ENCODE measurements at places on chromosomes 13 and 19.

DNA sequence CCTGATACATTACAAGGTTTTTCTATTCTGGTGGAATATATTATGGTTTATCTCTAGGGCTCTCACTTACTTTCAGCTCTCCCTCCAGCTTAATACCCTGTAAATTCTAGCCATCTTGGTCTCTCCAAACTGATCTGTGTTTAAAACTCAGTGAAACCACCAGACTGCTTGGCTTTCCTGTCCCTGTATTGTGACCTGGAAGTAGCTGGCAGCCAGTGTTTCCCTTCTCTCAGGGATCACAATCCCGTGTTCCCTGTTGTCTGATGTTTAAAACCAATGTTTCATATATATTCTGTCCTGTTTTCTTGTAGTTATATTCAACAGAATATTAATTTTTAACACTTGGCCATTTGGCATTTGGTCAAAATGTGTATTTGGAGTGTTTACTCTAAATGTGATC is 8.0 kb downstream of the AKAP11 start:
- DNase-seq: no peak

- no peak for DNase-seq
These were observed 56.6 kb downstream of the TUBGCP3 start for GRCh38 chr13:112531263-112531794.

- DNase-seq: no peak
These were observed 837 bp downstream of the GNA15 start for GRCh38 chr19:3136684-3137055.

- no peak for DNase-seq
These were observed 275.5 kb downstream of the NHLRC3 start for GRCh38 chr13:39313721-39314120.

GRCh38 chr19:58229255-58229639 is 533 bp downstream of the ZNF544 start:
- no peak for DNase-seq

DNA sequence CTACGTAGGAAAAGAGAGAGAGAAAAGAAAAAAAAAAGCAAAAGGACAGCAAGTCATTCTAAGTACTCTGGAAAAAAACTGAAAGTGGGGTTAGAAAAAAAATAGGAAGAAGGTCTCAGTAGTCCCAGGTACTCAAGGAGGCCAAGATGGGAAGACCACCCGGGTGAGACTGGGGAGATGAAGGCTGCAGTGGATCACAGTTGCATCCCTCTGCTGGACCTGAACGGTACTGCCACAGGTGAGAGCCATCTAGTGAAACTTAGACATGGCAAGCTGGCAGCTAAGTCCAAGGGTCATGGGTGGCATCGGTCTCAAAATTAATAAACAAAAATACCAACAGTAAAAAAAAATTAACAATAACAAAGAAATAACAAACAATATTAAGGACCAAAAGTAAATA is 41.0 kb upstream of the ZNF91 start:
- no peak for DNase-seq

- no peak for DNase-seq
These were observed 196.9 kb downstream of the KATNAL1 start for GRCh38 chr13:30110301-30111070.

GRCh38 chr13:102317593-102317992 is 84.3 kb downstream of the FGF14 start:
- DNase-seq: no peak

DNA sequence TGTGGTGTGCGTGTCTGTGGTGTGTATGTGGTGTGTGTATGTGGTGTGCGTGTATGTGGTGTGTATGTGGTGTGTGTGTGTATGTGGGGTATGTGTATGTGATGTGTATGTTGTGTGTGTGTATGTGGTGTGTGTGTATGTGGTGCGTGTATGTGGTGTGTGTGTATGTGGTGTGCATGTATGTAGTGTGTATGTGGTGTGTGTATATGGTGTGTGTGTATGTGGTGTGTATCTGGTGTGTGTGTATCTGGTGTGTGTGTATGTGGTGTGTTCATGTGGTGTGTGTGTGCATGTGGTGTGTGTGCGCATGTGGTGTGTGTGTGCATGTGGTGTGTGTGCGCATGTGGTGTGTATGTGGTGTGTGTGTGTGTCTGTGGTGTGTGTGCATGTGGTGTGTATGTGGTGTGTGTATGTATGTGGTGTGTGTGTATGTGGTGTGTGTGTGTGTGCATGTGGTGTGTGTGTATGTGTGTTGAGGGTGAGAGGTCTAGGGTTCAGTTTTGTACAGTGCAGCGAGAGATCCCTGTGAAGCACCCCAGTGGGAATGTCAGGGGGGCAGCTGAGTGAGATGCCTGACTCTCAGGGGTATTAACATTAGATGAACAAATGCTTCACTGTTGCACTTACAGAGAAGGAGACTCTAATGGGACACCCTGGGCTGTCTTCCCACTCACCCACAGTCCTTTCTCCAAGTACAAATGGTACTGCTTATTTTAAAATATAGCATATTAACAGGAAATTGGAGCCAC is 61.3 kb upstream of the MEDAG start:
- no peak for DNase-seq

GRCh38 chr19:52943884-52944643 is 18.6 kb downstream of the ZNF816 start:
- no peak for DNase-seq

GRCh38 chr19:18501832-18502231 is 20.0 kb downstream of the ELL start:
- no peak for DNase-seq

GRCh38 chr13:99125326-99125915 is 75.2 kb upstream of the UBAC2 start:
- DNase-seq: no peak

GRCh38 chr19:35842666-35843272 is 9.5 kb downstream of the NPHS1 start:
- no peak for DNase-seq

DNA sequence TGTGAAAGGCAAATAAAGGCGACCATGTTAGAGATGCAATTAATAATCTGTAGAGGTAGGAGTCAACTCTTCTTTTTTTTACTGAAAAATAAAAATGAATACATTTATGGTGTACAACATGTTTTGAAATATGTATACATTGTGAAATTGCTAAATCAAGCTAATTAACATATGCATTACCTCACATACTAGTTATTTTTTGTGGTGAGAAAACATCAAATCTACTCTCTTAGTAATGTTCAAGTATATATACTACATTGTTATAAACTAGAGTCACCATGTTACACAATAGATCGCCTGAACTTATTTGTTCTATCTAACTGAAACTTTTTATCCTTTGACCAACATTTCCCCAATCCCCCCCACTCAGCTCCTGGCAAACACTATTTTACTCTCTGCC is 143.2 kb downstream of the POU4F1 start:
- DNase-seq: no peak

GRCh38 chr19:30319411-30319810 is 52.8 kb upstream of the ZNF536 start:
- no peak for DNase-seq

DNA sequence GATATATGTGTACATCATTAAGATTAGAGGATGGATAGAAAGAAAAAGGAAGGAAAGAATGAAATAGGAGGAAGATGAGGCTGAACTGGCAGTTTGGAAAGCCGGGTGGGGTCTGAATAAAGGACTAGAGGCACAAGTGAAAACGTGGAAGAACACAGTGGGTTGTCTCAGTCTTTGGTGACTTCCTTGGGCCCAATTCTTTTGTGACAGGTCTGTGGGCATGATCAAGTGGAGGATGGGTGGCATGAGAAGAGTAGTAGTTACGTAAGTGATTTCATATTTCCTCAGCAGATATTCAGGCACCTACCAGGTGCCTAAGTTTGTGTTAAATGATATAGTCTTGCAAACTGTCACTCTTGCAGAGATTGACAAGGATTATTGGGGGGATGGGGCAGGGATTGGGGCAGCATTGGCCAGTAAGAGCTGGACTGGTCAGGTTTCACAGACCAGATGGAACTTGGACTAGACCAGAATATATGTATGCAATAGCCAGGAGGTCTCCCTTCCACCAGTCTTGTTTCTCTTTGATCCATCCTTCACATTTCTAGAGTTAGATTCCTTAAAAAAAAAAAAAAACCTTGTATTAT is 2.7 kb downstream of the TPP2 start:
- DNase-seq: no peak

GRCh38 chr19:11375143-11375948 is 880 bp downstream of the SWSAP1 start:
- DNase-seq: no peak

- DNase-seq: no peak
These were observed 345.6 kb downstream of the SPRY2 start for GRCh38 chr13:79995334-79995733.

DNA sequence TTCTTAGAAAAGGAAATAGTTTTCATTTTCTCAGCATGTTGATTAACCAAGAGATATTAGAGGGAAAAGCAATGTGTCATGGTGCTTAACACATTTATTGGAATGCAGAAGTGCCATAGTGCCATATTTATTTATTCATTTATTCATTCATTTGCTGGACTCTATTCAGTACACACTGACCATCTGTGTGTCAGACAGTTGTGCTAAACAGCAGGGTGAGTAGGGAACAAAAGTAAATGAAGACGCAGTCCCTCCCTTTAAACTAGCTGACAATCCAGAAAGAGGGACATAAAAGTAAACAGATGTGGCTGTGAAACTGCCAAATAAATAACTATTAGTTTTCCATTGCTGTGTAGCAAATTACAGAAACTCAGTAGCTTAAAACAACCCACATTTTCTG is 323.7 kb downstream of the MTUS2 start:
- no peak for DNase-seq

GRCh38 chr13:30408319-30409101 is 13.8 kb upstream of the UBE2L5 start:
- DNase-seq: peak; percentile 25

GRCh38 chr13:38758277-38758676 is 71.4 kb downstream of the FREM2 start:
- DNase-seq: no peak

GRCh38 chr13:62320129-62321108 is 904.8 kb upstream of the PCDH20 start:
- DNase-seq: peak; percentile 4

DNA sequence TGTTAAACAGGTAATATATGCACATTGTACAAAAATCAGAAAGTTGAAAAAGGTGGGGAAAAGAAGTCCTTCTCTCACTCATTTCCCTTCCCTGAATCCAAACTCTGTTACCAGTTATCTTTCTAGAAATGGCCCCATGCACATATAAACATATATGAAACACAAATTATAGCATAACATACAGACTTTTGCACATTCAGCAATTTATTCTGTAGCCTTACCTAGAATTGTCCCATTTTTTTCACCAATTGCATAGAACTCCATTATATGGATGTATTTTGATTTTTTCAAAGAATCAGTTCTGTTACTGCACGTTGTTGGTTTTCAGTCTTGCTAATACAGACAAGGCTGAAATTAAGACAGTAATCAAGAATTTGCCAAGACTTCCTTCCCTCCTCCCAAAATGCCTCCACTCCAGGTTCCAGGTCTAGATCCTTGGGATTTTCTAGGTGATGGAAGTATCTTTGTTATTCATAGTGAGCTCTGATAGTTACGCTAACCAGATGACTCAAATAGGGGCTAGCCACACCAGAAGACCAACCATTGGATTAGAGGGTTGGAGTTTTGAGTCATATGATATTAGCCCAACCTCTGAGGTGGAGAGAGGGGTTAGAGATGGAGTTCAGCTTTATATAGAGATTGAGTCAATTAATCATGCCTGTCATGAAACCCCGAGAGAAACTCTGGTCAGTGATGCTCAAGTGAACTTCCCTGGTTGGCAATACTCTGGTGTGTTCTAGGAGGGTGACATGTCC is 30.7 kb downstream of the GPR180 start:
- DNase-seq: no peak

DNA sequence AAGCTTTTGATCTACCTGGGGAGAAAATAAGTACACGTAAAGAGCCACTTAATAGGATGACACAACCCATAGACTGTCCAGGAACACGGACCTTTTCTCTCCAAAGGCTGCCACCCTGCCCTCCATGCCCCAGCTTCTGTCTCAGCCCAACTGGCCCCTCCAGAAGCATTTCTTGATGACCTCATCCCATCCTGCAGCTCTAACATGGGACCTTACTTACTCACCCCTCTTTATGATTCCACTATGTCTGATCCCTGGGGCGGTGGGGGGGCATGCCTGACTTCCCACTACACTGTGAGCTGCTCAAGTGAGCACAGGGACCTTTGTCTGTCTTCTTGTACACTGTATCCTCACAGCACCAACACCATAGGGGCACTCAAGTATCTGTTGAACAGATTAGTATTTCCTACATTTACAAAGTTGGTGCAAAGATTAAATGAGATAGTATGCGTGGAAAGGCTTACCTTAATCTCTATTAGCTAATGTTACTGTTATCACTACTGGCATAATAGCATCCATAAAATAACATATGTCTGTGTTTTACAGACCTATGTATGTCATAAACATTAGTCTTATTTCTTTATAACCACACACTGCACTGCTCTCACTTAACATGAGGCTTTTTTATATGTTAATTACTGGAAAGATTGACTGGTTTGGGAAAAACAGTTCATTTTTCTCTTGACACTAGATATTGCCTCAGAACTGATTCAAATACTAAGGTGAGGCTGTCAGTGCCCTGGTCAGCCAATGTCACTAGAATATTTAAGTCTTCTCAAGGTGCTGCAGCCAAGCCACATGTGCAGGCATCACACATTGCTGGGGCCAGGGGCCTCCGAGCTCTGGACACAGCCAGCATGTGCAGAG is 100.9 kb downstream of the FOXO1 start:
- no peak for DNase-seq

GRCh38 chr13:24005755-24006281 is 108.5 kb upstream of the C1QTNF9B start:
- no peak for DNase-seq

- DNase-seq: no peak
These were observed 5.0 kb downstream of the GFY start for GRCh38 chr19:49430172-49430677.

DNA sequence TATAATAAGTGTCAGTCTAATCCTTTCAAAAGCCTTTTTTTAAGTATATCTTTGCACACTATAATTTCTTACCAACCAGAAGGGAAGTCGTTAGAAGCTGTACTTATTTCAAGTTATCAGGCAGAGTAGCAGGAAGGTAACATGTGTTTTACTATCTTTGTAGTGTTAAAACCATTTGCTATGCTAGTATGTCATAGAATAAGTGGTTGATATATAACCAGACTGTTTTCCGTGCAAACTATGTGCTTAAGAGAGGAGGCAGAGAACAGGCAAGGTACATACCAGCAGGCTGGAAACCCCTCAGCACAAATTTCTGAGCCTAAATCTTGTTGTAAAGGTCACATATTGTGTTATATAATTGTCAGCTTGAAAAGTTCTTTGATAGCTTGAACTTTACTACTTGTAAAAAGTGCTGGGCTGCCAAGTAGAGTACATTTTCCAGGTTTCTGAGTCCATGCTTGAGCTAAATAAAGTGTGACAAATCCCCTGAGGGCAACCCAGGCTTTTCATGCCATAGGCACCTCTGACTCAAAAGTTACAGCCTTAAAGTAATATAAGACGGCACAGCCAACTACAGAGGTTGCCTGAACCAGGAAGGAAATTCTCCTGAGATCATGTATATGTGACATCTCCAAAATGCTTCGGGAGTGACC is 1297.4 kb downstream of the PCDH9 start:
- no peak for DNase-seq

DNA sequence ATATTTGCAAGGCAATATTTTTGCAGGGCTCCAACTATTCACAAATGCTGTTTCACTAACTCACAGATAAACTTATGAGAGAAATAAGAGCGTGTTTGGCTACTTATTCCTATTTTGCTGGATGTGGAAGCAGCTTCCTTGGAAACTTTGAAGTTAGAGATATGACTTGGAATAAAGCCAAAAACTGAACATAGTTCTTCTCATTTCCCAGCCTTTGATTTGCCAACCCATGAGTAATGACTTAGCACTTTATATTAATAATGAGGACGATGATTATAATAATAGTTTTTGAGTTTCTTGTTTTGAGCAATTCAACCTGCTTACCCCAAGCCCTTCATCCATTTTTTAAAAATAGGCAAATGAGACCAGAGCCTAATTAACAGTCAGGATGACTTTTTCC is 47.7 kb downstream of the SLC10A2 start:
- no peak for DNase-seq

All from NCI-H524 treated with DMSO at 0.1 percent for 48 hours (cell line).